ENCODE measurements at places on chromosomes 2 and 18. TPM values are rescaled to one million over a fixed set of nuclear protein-coding genes. Genes with fewer than 3 reads are reported as not detected.

Gene UGT1A8
- total RNA-seq: not detected

Gene SLC4A5
- total RNA-seq: under 0.01 TPM

Gene STARD6
- total RNA-seq: not detected

Gene POTEE
- total RNA-seq: not detected

Gene ZEB2
- 79.4 TPM for total RNA-seq

Gene HAAO
- 6.3 TPM for total RNA-seq

Gene TAF4B
- 1.9 TPM for total RNA-seq

Gene ACP1
- 96.4 TPM for total RNA-seq
